Panc1 (cell line): ENCODE measurements at places on chromosomes 5 and 9. TPM values are rescaled to one million over a fixed set of nuclear protein-coding genes. Genes with fewer than 3 reads are reported as not detected.

Gene GLRA1
- total RNA-seq: not detected

Gene DDX31
- 17.5 TPM for total RNA-seq

Gene ZNF300
- total RNA-seq: 0.05 TPM

Gene SLC38A9
- total RNA-seq: 12.8 TPM

Gene TRPM3
- not detected for total RNA-seq

Gene TMC1
- 0.36 TPM for total RNA-seq

Gene PKD2L2
- total RNA-seq: not detected

Gene WNT8A
- total RNA-seq: not detected

Gene MYOT
- not detected for total RNA-seq

Gene GFM2
- total RNA-seq: 22.5 TPM

Gene FAM114A2
- 20.7 TPM for total RNA-seq

Gene JMY
- 6.1 TPM for total RNA-seq

Gene MYMK
- not detected for total RNA-seq

Gene RFK
- 33.2 TPM for total RNA-seq

Gene DIPK1B
- total RNA-seq: 10.6 TPM

Gene OR13C9
- not detected for total RNA-seq

Gene FOXD4L6
- total RNA-seq: not detected

Gene KCTD16
- 0.08 TPM for total RNA-seq

Gene C5orf52
- not detected for total RNA-seq

Gene ZNF462
- 34.8 TPM for total RNA-seq

Gene DAB2
- 1.7 TPM for total RNA-seq

Gene BHMT
- total RNA-seq: not detected

Gene CBY3
- total RNA-seq: 0.39 TPM

Gene FAM163B
- total RNA-seq: not detected

Gene AIF1L
- total RNA-seq: 6.0 TPM
